NCI-H345 (cell line): ENCODE measurements at places on chromosomes 11 and 22.

- no peak for DNase-seq
These were observed 5.3 kb downstream of the SLC17A6 start for GRCh38 chr11:22343371-22344032.

GRCh38 chr22:19052941-19053541 lies 69.2 kb downstream of the DGCR2 start:
- no peak for DNase-seq

DNA sequence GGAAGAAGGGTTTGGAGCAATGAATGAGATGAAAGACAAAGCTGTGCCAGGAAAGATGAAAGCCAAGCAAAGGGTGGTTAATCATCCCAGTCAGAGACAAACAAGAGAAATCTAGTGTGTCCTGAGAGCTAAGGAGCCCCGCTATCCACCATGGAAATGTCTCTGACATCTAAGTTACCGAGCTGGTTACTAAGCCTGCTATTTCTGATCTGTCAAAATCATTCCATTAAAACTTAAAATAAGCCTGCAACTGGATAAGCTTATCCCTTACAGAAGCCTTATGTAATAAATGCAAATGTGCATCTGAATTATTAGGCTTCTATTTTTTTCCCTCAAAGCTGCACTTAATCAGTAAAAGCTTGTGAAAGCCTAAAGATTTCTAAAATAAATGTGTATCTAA lies 22.1 kb upstream of the SESN3 start:
- no peak for DNase-seq

DNA sequence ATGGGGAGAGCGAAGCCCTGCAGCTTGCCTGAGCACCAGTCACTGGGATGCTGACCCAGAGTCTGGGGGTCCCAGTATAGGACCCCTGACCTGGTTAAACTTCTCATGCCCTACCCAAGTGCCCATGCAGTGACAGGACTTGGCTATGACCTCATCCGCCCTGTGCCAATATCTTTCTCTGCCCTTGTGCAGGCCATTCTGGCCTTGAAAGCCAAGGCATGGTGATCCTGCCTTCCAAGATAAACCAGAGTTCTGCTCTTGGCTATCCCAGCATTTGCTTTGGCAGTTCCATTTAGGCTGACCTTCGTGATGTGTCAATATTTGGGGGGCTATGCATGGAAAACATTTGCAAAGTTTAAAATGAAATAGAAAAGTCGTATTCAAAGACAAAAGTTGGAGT lies 240.8 kb upstream of the MPPED2 start:
- no peak for DNase-seq

GRCh38 chr22:50171319-50171964 lies 911 bp downstream of the PANX2 start:
- no peak for DNase-seq

GRCh38 chr22:20646415-20646814 lies 127.5 kb upstream of the SERPIND1 start:
- DNase-seq = no peak

DNA sequence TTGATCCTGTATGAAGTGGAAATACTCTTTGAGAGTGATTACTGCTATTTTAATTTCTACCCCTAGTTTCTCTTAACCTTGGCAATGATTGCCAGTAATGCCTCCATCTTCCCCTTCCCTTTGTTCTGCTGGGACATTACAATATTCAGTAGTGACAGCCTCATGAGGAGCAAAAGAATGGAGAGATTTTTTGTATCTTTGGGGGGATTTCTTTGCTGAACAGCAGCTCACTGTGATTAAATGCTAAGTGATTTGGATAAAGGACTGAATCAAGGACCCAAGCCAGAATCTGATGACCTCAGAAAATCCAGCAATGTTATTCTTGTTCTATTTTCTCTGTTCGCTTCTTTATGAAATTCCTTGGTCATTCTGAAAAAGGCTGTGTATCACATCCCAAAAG lies 7.0 kb upstream of the SLC1A2 start:
- DNase-seq = no peak

DNA sequence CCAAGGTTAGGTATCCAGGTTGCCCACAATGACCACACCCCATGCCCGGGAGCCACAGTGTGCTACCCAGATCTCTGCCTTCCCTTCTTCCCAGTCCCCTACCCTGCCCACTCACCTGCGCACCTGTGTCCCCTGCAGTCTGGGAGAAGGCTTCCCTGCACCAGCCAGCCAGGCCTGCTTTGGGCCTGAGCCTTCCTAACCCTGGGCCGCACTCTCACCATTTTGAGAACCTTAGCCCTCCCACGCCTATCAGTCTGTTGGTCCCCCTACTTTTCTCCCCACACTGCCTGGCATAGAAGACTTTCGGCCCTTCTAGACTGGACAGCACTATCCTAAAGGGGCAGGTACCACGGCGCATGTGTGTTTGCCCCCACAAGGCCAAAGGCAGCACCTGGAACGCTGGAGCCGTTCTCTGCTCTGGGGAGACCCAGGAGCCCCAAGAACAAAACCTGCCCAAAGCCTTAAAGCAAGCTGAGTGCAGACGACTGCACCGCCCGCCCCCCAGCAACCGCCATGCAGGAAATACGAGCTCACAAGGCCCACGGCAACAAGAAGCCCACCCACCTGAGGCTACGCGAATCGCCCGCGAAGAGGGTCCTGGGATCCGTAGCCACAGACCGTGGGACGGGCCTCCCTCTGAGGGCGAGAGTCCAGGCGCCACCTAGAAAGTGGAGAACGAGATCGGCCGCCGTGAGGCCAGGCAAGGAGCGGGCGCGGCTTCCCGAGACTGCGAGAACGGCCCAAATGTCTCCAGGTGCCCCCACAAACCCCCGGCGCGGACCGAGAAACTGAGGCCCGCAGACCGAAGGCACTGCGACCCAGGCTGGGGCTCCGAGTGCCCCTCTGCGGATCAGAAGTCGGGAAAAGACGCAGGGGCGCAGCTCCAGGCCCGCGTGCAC lies 546 bp downstream of the GNB1L start:
- no peak for DNase-seq

DNA sequence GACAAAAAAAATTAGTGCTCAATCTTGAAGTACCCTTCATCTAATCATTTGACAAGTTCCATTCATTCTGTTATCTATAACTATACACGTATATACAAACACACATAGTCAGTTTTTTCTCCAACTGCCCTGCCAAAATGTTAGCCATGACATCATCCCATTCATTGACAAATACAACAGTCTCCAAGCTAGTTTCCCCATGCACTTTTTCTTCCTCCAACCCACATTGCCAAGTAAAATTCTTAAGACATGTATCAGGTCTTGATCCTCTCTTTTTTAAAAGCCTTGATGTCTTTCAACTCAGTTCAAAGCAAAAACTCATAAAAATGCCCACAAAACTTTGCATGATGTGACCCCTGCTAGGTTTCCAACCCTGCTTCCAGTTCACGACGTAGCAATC lies 58.1 kb downstream of the DDI1 start:
- DNase-seq = no peak

GRCh38 chr11:131893103-131893890 lies 522.9 kb downstream of the NTM start:
- no peak for DNase-seq
